ENCODE measurements at places on chromosomes 5 and 9.

GRCh38 chr5:58322453-58322852 lies 137.4 kb downstream of the PLK2 start:
- DNase-seq, result no peak

GRCh38 chr5:129820-130219 lies 37.9 kb downstream of the PLEKHG4B start:
- no peak for DNase-seq

DNA sequence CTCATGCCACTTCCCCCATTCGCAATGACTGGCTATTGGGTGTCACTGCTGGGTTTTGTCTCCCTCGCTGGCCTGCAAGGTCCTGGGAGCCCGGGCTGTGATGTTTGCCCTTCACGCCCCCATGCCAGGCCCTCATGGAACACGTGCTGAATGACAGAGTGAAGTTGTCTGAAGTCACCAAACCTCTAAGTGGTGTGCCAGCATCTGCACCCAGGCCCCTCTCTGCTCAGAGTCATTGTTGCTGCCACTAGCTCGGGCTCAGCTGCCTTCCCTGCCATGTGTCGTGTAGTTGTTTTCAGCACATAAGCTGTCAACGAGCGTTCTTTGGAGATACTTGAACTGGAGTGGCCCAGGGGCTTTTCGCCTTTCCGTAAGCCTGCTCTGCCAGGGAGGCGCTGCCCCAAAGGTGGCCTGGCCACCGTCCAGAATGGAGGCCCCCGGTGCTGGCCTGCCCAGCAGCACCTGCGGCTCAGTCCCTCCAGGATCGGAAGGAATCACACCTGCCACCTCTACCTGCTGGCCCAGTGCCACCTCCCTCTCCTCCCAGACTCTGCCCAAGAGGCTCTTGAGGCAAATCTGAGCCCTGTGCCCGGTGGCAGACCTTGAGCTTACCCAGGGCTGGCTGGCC lies 250.1 kb downstream of the PBX3 start:
- DNase-seq, result no peak

DNA sequence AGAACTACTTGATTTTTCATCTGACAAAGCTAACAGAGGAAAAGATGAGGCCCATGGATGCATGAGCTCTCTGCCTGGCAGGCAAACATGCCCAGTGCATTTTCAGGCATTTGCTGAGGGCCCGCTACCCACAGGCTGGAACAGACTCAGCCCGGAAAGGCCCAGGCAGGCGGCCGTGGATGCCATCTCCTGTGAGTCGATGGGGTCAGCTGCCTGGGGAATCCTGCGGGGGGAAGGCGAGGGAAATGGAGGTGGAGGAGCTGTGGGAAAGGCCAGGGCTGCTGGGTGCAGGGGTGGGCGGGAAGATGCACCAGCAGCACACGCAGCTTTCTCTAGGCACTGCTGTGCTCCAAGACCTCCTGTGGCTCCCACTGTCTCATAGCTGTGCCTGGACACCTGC lies 13.7 kb downstream of the SLC9A3 start:
- no peak for DNase-seq

DNA sequence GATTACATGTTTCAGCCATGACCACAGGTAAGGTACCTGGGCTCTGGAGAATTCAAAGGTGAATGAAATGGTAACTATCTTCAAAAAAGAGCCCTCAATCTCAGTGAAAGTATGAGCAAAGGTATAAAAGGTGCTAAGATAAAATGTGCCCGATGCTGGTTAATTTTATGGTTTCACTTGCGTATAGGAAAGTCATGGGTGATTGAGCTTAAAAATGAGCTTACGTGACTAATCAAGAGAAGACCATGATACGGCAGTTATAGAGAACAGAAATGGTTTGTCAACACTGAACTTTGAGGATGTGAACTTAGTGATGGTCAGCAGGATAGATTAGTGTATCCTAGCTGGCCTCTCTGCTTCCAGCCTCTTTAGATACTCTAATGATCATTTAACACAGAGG lies 320.1 kb downstream of the DEPDC1B start:
- no peak for DNase-seq

- no peak for DNase-seq
Observed at GRCh38 chr5:23314827-23315226, 192.6 kb upstream of the PRDM9 start.

GRCh38 chr5:321230-321725 lies at the start of gene AHRR:
Gene AHRR, plus strand, starts transcription at chr5:321714. Its CDS starts 22,189 bp downstream, at chr5:343903.
- no peak for DNase-seq

- DNase-seq, result no peak
Observed at GRCh38 chr9:3516667-3517330, 9.0 kb downstream of the RFX3 start.

- no peak for DNase-seq
Observed at GRCh38 chr9:134637696-134638501, 3.7 kb upstream of the COL5A1 start.

GRCh38 chr5:107232788-107233187 lies 437.9 kb downstream of the EFNA5 start:
- no peak for DNase-seq

GRCh38 chr5:100746730-100747129 lies 156.4 kb downstream of the ST8SIA4 start:
- no peak for DNase-seq

DNA sequence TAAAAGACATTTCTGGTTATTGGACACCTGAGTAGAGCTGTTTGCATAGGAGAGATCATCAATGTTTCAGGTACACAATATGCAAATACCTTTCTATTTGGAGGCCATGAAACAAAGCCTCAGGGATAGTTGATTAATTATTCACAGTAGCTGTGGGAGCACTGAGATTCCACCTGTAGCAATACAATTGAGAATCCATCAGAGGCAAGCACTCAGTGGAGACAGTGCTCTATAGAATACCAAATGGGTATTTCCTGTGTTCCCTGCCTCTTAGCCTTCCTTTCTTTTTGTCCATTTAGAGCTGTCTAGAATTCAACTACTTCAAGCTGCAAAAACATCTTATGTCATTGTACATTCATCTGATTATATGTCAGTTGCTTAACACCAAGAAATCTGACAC lies 1754.0 kb upstream of the ACO1 start:
- DNase-seq, result no peak

GRCh38 chr9:16335788-16336580 lies 534.5 kb downstream of the BNC2 start:
- peak; percentile 83 for DNase-seq

GRCh38 chr9:129962889-129963703 lies 79.9 kb downstream of the FNBP1 start:
- DNase-seq, result peak; percentile 63
